M059J (cell line): ENCODE measurements at places on chromosomes 2 and 18.

DNA sequence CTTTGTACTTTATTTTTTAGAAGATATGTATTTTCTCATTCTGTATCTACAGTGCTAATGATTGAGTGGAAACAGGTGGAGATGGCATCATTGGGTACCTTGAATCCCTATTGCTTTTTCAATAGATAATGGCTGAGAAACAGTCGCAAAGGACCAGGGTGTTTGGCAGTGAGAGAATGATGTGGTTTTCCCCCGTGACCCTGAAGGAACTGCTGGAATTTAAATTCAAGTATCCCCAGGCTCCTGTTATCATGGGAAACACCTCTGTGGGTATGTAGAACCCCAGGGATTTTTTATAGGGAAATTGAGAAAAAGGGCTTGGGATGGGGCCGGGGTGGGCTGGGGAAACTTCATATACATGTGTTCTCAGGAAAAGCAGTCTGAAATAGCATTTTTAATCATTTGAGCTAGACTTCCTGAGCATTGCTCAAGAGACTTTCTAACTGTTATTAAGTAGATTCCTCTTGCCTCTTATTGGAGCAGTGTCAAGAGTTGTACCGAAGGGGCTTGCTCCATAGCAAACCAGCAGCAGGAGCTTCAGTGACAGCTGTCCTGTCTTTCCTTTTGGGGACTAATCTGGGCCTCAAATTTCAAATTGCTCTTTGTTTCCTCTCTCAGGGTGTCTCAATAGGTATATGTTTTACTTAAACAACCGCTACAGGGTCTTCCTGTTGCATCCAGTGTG lies 18.9 kb downstream of the AOX1 start:
- peak; percentile 61 for DNase-seq

GRCh38 chr2:187383043-187383800 lies 64.8 kb downstream of the CALCRL start:
- DNase-seq = no peak

- no peak for DNase-seq
These were observed 111.3 kb downstream of the RIF1 start for GRCh38 chr2:151520976-151521375.

DNA sequence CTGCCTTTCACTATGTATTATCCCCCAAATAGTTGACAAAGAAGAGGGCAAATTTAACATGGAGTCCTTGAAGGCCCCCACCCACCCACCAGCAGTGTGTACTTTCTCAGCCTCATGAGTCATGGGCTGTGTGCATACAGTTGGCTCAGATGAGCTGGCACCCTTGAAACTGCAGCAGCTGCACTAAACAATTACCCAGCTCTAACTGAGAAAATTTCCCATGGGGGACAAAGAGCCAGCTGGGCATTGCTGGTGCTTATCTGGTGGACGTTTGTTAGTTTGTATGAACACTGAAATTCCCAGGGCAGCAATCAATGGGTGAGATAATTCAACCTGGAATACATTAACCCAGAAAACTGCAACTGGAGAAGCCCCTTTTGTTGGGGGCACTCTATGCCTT lies 131.7 kb downstream of the GCA start:
- DNase-seq = peak; percentile 47

DNA sequence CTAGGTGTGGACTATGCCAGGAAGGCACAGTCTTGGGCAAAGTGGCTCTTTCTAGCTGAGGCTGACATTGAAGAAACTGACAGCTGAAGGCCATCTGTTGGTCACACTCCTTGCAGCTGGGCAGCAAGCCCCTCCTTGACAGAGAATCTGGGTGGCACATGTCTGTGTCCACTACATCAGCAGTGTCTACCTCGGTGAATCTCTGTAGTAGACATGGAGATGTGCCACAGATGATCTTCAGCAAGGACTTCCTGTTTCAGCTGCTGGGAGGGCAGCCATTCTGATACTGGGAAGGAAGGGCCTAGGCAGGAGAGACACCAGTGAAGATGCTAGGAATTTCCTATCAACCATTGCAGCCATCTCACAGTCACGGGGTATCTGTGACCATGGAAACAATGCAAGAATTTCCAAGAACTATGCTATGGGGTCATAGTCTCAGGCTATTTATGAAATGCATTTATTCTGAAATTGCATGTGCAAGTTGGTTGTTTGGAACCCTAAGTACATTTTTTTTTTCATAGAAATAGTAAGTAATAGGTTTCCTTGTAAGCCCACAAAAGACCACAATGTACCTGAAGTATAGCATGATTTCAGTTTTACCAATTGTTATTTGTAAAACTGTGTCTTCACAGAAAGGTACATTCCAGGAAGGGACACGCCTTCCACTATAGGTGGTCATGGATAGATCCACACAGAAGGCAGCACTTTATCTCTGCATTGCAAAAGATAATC lies 63.8 kb upstream of the DARS1 start:
- no peak for DNase-seq

DNA sequence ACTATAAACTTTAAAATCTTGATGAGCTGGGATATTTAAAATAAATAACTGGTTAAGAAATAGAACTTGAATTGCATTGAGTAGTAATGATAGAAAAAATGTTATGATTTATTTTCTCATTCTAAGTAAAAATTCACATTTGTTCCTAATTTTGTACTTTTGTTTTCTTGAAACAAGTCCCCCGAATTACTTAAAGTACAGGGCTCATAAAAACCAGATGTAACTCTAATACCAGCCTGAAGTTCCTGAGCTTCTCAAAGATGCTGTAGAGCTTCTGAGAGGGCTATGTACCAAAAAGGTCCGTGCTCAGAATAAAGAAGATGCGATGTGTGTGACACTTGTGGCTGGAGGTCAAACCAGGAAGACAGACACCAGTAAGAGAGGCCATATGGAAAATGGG lies 116.1 kb upstream of the TACR1 start:
- DNase-seq = no peak

DNA sequence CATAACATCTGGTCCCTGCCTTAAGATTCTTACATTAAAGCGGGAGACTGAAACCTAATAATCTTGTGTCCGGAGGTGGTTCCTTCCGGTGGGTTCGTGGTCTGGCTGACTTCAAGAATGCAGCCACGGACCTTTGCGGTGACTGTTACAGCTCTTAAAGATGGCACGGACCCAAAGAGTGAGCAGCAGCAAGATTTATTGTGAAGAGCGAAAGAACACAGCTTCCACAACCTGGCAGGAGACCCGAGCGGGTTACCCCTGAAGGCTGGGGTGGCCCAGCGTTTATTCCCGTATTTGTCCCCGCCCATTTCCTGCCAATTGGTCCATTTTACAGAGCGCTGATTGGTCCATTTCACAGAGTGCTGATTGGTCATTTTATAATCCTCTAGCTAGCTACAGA lies 122.3 kb upstream of the SIX2 start:
- DNase-seq = peak; percentile 87
